ENCODE measurements at places on chromosomes 5 and 9.

- DNase-seq: no peak
These were observed 71.1 kb downstream of the FBXL7 start for GRCh38 chr5:15571081-15571480.

GRCh38 chr5:159003045-159004030, 96.4 kb downstream of the EBF1 start:
- no peak for DNase-seq

GRCh38 chr9:86721843-86722705, 225.2 kb downstream of the GAS1 start:
- peak; percentile 69 for DNase-seq

- no peak for DNase-seq
These were observed 42.3 kb downstream of the FBXO4 start for GRCh38 chr5:41967401-41967800.

- DNase-seq: no peak
These were observed 81.6 kb downstream of the TMEM215 start for GRCh38 chr9:32864971-32865370.

DNA sequence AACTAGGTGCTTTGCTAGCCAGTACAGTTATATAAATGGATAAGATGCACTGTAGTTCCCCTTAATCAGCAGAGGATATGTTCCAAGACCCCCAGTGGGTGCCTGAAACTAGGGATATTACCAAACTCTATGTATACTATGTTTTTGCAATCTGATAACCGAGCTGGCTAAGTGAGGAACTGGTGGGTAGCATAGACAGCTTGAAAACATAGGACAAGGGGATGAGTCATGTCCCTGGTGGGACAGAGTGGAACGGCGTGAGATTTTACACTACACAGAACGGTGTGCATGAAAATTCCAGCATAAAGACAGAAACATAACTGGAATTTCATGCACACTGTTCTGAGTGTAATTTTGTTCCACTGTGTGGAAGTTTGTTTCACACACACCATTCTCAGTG, 86.9 kb downstream of the BASP1 start:
- DNase-seq: peak; percentile 26

- no peak for DNase-seq
These were observed 120.5 kb downstream of the PPP2R2B start for GRCh38 chr5:146758076-146758475.

DNA sequence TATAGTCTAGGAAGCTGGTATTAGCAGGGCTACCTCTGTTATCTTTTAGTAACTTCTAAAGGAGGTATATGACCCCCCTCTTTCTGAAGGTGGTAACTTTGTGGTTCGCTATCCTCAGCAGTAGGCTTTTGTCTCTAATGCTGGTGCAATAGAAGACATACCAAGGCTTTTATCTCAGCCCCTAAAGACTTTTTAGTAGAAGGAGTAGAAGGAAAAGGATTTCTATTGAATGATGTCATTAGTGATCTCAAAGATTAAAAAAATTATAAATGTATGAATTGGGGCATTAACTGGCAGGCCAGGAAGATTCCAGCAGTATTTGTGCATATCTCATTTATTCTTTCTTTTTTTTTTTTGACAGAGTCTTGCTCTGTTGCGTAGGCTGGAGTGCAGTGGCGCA, 78.2 kb downstream of the RAI14 start:
- no peak for DNase-seq

GRCh38 chr5:10595672-10596309, 31.9 kb downstream of the ANKRD33B start:
- DNase-seq: peak; percentile 74

DNA sequence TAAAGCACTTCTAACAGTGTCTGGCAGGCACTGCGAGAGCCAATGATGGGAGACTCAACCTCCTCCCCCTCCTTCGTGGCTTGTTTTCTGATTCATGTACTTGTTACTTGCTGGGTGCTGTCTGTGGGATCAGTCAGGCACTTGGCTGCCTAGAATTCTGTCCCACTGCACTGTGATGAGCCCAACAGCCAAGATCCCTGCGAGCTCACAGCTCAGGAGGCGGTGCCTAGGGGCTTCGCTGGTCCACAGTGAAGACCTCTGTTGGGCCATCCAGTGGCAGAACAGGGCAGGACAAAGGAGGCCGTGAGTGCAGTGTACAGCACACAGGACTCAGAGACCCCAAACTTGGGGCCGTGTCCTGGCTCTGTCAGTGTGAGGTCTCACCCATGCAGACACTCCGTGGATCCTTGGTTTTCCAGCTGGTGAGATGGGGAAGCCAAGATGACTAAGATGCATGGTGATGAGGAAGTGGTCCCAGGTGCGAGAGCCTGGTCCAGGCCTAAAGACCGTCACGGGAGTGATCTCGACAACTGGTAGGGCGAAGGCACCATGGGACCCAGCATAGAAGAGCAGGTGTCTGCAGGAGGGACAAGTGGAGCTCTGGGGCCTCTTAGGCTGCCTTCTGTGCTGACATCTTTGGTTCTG, 19.5 kb downstream of the MYMK start:
- no peak for DNase-seq

GRCh38 chr9:134403682-134404301, 77.5 kb downstream of the RXRA start:
- DNase-seq: peak; percentile 10

GRCh38 chr5:129760636-129761325, 12.9 kb downstream of the MINAR2 start:
- DNase-seq: peak; percentile 74

DNA sequence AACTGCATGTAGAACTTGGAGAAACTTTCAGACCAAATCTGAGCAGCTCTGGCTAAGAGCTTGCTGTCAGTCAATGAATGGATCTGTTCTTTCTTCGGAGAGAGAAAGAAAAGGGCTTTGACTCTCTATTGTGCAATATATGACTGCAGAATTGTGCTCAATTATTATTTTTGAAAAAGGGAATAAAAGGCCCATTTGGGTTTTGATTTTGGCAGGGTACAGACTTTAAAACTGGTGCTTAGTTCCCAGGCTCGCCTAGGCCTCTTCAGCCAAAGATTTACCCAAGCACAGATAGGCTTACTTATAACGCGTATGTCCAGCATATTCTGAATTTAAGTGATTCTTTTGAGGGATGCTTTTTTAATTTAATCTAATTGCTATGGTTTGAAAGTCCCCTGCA, 59.3 kb downstream of the RETREG1 start:
- no peak for DNase-seq

GRCh38 chr5:38719916-38720315, 125.9 kb upstream of the OSMR start:
- DNase-seq: peak; percentile 79

- DNase-seq: no peak
These were observed 274.8 kb upstream of the PANK3 start for GRCh38 chr5:168853972-168854371.

DNA sequence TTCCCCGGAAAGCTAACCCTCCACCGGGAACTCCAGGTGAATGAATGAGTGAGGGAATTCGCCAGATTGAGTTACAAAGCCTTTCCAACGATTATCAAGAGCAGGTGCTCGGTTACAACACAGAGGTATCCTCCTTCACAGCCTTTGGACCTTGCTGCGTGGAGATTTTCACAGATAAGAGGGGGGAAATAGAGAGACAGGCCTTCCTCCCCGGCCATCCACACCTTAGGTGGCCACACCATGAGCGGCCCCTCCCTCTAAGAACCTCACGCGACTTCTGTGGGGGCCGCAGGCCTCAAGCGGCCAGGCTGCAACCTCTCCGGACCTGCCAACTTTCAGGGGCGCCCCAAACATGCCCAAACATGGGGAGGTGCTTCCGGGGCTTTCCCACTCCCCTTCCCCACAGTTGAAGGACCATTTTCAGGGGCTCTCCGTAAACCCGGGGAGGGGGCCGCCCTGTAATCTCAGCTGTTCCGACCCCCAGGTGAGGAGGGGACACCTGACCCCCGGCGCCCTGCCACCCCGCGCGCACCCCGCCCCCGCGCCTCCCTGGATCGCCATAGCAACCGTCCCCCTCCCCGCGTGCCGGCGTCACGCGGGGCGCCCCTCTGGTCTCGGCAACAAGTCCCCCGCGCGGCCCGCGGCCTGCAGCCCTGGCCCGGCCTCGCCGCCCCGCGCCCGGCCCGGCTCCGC, 603 bp downstream of the DENND1A start:
- DNase-seq: peak; percentile 45

- DNase-seq: no peak
These were observed 340.3 kb downstream of the KCTD16 start for GRCh38 chr5:144510845-144511579.

DNA sequence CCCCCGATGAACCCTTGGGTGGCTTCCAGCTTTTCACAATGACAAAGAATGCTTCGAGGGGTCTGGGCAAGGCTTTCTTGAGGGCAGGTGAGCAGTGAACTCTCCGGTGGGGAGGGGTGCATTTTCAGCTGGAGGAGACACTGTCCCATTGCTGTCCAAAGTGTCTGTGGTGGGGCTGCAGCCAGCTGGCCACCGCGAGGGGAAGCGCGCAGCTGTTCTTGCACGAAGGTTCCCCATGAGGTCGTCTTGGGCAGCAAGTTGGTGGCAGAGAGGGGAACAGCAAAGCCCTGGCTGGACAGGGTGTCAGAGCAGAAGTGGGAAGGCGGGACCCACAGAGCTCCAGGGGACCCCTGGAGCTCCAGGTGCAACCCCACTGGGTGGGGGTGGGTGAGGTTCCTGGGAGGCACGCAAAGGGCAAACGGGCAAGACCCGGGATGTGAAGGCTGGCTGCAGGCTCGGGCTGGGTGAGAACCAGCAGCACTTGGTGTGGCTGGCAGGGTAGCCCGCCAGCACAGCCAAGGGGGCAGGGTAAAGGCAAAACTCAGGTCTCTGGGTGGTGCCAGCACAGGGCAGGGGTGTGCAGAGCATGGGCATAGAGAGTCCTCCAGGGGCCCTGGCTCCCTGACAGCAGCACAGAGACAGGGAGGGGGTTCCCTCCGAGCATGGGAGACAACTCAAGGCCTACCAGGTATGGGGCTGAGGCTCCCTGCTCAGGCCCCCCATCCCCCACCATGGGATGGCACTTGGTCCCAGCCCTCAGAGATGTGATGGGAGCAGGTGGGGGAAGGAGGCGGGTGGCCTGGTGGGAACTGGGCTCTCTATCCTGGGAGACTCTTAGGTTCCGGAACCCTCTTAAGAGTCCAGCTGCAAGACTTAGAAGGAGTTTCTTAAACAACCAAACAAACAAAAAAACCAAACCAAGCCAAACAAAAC, 26.6 kb downstream of the TSPAN17 start:
- no peak for DNase-seq

DNA sequence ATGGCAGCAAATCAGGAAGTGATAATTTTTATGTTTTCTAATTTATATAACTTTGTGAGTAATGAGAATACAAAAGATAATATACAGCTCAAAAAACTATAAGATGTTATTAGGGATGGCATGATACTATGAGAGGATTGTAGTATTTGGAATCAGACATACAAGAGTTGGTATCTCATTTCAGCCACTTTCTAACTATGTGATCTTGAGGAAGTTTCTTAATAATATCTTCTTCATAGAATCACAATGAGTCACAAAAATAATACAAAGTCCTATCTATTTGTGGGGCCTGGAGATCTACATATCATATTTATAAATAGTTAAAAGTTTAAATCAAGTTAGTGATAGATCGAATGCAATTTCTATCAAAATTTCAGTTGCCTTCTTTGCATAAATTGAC, 23.7 kb upstream of the TMED7 start:
- DNase-seq: no peak

GRCh38 chr5:139670369-139671095, 22.4 kb downstream of the CXXC5 start:
- DNase-seq: no peak

GRCh38 chr9:108704156-108704852, 151.5 kb downstream of the ACTL7B start:
- DNase-seq: no peak

DNA sequence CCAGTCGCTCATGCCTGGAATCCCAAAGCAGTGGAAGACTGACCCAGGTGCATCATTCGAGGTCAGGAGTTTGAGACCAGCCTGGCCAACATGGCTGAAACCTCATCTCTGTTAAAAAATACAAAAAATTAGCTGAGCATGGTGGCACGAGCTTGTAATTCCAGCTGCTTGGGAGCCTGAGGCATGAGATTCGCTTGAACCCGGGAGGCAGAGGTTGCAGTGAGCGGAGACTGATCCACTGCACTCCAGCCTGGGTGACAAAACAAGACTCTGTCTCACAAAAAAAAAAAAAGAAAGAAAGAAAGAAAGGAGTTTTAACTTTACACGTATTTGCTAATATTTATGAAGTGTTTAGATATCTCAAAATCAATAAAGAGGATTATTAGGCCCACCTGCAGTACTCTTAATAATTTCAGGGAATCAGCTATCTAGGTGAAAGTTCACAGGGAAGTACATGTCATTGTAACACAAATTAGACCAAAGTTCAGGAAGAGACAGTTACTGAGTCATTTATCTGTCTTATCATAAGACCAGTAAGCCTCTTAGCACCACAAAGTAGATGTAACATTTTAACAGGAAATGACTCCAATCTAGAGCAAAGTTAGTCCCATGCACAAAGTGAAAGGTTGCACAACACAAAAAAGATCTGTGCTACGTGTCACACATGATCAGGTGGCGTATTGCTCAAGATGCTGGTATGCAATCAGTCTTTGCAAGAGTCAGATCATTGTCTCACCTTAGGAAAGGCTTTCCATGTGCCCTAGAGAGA, 34.1 kb upstream of the PLIN2 start:
- DNase-seq: peak; percentile 98

DNA sequence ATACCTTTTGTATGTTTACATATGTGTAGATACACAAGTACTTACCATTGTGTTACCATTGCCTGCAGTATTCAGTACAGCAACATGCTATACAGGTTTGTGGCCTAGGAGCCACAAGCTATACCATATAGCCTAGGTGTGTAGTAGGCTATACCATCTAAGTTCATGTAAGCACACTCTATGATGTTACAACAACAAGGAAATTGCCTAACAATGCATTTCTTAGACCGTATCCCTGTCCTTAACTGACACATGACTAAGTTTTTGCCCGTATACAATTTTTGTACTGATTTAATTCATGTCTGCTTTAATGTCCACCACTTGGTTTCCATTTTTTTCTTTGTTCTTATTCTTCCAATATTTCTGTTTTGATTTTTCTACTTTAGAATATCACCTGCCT, 18.5 kb downstream of the TNPO1 start:
- DNase-seq: peak; percentile 84

DNA sequence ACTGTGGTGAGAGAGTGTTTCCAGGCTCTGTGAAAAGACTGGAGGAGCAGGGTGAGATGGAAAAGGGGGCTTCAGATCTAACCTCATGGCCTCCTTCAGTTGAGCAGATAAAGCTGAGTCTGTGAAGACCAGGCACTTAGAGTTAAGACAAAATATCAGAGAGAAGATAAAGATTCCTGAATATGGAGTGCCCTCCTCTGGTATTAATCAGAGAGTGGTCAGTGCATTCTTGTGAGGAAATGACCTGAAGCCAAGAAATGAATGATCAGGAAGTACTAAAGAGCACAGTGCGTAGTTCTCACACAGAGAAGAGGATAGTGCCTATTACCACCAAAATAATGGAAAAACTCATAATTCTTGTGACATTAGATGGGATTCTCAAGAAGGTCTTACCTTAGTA, 1417.0 kb upstream of the ACO1 start:
- no peak for DNase-seq

DNA sequence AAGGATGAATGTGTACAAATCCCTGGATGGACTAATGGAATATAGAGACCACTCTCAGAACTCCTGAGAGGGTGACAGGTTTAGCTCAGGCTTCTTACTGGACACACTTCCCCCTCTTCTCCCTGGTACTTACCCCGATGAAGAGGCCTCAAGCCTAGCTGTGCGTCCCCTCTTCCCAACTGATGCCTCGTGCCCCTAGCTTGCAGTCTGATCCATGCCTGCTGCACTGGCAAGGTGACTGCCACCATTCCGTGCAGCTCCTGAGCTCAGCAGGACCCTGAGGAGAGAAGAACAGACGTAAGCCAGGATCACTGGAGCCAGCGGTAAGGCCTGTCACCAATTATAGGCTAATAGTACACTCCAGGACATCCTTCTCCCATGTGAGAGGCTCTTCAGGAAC, 5.5 kb upstream of the STOML2 start:
- DNase-seq: no peak

Measured in trophoblast cell (in vitro differentiated cells and primary cell).